ENCODE measurements at places on chromosomes 12 and 14.

DNA sequence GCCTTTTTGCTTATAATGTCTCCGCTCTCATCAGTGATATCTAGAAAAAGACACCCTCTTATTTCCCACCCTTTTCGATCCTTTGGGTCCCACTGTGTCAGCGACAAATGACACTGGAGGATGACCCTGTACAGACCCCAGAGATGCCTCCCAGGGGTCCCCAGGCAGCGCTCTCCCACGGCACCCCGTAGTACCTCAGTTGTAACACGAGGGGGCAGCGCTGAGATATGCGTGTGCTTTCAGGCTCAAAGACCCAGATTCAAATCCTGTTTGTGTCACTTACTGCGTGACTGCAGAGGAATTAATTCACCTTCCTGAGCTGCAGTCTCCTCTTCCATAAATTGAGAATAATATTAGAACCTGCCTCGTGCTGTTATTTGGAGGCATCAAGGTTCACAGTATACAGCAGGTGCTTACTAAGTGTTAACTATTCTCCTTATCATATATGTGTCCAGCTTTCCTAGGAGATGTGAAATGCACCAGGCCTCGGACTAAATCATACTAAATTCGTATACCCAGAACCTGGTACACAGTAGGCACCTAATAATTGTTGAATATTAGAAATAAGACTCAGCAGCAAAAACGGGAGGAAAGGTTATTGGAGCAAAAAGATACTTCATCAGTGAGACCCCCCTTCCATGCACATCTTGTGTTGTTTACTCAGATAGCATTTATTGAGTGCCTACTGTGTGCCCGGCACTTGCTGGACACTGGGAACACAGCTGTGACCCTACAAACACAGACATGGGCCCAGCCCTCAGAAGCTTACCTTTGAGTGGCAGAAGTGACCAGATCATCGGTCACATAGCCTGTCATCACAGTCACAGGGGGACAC is 99.9 kb downstream of the PHETA1 start:
- DNase-seq, result no peak

GRCh38 chr12:124317400-124317799 is 22.5 kb downstream of the RFLNA start:
- DNase-seq, result no peak

- DNase-seq, result no peak
These were observed 125.0 kb upstream of the FUT8 start for GRCh38 chr14:65287264-65288131.

GRCh38 chr12:56333197-56333678 is 562 bp downstream of the PAN2 start:
- no peak for DNase-seq

DNA sequence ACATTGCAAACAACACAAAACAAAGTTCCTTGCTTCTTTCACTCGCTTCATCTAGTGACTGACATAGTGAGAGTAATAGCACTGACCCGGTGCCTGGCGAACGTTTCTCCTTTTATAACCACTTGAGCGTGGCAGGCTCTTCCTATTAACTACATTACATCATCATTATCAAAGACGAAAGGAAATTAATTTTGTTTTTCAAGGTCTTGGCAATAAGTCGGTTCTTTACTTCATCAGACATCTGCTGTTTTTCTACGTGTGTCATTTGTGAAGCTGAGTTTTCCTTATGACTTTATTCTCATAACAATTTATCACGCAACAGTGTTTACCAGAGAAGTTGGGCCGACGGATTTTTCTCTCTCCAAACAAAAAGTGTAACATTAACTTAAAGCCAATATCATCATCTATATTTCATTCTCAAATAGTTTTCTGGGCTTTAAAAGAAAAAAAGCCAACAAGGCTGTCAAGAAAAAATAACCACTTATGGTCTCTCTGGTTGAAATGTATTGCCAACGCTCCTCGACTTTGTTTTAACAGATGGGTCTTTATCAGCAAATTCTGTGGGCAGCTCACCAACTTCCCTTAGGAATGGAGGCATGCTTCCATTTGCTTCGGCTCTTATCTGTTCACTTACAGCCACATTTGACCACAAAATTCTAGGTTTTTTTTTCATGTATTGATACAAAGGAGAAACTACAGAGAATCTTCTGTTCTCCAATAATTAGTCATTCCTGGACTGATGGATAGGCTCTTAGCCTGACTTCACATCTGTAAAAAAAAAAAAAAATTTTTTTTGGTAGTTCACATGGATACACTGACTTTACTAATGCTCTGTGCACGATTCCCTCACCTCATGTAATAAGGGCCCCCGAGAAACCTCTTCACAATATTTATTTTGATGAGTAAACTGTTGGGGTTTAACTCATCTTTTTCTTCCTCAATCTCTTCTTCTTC is 97.1 kb upstream of the CDKN3 start:
- DNase-seq, result no peak

- peak; percentile 70 for DNase-seq
These were observed 233.9 kb downstream of the GXYLT1 start for GRCh38 chr12:41910578-41911320.

DNA sequence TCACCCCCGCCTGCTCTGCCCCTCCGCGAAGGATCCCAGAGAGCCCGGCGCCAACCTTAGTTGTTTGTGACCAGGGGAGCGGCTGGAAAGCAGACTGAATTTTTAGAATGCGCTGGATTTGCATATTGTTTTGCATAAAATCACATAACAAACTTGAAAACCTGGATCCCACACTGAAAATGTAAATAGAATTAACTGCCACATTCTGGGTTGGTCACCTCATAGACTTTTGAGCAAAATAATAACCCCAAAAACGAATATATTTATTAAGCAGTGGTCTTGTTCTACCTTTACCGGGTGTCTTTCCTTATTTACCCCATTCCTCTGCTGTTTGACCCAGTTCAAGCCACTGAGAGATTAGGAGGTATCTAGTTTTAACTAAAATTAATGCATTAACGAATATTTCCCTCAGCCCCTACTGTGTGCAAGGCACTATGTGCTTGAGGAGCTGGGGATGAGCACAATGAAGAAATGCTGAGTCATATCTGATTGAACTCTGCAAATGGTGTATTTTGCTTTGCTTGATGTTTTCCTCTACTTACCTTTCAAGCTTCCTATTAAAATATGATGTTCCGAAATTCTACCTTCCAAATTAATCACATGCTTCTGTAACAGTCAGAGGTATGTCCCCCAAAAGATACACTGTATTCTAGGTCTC is 438 bp upstream of the EGLN3 start:
- no peak for DNase-seq

DNA sequence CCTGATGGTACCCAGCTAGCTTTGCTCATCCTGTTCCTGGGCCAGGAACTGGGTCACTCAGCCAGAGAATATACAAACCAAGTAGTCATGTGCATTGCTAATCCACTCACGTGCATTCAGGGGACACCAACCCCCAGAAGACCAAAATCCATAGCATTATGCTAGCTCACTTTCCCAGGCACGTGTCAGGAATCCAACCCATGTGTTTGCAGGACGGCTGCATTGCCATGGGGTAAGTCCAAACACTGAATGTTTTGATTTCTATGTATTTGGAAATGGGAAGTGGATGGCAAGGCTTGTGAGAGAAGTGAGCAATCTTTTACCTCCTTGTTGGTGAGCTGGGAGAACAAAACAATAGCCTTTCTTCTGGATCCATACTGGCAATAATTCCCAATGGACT is 87.1 kb upstream of the FOXN3 start:
- DNase-seq, result no peak

GRCh38 chr14:22822571-22823098 is 7.1 kb upstream of the MRPL52 start:
- peak; percentile 63 for DNase-seq

GRCh38 chr12:77850129-77850528 is 19.4 kb downstream of the NAV3 start:
- peak; percentile 7 for DNase-seq

DNA sequence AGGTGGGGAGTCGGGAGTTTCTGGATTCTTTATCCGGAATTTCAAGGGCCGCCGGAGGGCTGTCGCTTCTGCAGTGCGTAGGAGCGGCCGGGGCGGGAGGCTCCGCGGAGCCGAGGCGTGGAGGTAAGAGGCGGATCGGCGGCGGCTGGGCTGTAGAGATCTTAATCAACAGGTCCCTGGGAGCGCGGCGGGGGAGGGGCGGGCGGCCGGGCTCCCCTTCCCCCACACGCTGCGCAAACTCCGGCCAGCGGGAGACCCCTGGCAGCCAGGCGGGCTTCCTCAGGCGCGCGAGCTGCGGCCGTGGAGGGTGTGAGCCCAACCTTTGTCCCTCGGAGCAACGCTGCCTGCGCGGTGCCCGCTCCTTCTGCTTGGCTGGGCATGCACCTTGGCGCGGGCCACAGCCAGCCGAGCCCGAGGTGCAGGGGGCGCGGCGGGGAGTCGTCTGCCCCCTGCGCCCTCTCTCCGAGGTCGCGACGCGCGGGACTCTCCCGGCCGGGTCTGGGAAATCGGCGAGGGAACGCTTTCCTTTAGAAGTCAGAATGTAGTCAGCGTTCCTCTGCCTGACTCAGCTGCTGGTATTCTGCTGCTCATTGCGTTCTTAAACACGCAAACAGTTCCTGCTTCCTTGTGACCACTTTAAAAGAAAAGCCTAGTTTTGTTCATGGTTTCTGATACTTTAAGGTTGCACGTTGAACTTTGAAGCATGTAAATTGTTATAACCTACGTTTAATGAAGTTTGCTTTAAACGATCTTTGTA is at the start of gene PALS1:
TSS of gene PALS1 (plus strand) at position 25 of the 757 bp plus-strand sequence. CDS start 37,736 bp downstream, outside the sequence.
- peak; percentile 66 for DNase-seq

DNA sequence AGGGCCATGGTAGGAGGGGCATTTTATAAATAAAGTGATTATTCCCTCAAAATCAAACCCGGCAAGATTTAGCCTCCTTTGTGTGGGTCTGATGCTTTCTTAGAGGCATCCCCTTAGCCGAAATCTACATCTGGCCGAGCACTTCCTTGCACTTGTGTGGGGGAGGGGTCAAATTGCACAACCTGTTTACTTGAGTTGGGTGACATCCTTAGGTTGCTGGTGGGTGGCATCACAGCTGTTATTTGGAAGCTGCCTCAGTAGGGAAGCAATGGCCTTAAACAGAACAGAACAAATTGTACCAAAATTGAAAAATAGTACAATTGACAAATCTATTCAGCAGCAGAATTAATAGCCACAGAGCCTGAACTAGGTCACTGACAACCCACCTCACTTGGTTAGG is 546.1 kb downstream of the SNAPC1 start:
- DNase-seq, result no peak

- no peak for DNase-seq
These were observed 154.9 kb downstream of the DYRK2 start for GRCh38 chr12:67803278-67803993.

GRCh38 chr14:76396714-76397187 is 20.8 kb downstream of the ESRRB start:
- DNase-seq, result no peak

GRCh38 chr14:55302367-55303124 is 31.3 kb downstream of the FBXO34 start:
- peak; percentile 66 for DNase-seq

- no peak for DNase-seq
These were observed 44.0 kb downstream of the ACACB start for GRCh38 chr12:109160433-109160832.

DNA sequence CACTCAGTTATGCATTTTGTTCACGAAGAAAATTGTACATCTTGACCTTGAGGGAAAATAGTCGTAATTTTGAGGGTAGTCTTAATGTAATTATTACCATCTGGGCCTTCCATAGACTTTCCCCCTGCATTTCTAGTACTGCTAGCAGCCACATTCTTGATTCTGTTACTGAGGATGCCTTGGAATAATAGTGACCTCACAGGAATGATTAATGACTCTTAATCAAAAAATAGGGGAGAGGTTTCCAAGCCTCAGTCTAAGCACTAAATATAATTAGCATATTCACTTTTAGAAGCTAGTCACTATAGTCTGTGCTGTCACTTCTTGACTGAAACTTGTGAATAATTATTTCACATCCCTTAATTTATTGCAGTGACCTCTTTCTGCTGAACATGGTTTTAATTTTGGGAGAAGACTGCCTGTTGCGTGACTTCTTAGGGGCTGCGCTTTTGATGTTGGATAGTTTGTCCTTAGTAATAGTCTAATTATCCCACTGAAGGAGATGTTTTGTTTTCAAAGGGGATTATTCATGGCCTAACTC is 400.5 kb downstream of the ADAMTS20 start:
- no peak for DNase-seq

DNA sequence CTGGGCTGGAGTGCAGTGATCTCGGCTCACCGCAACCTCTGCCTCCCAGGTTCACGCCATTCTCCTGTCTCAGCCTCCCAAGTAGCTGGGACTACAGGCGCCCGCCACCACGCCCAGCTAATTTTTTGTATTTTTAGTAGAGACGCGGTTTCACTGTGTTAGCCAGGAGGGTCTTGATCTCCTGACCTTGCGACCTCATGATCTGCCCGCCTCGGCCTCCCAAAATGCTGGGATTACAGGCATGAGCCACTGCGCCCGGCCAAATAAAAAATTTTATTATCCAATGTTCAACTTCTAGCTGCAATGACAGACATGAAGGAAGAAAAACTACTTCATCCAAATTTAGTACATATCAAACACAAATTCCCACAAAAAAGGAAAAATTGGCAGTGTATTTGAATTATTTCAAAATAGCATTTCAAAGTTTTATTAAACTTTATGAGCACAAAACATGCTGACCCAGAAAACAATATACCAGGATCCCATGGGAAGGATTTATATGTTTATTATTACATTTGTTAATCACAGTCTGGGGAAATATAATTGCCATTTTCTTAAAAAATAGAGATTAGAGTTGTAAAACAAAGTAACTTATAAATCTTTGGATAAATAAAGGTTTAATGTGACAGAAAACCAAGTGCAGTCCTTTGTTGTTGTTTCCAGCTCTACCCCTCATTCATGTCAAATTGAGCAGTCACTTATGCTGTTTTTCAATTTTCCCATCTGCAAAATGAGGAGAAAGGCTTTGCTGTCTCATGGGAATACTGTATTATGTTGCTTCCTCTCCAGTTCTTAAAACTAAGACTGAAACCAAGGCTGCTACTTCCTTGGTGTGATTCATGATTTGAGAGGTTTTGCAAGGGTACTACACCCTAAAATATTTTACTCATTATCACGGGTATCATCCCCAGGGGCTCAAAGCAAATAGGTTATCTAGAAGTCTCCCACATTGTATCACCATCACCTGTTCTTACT is 155.2 kb upstream of the AVPR1A start:
- DNase-seq, result no peak

DNA sequence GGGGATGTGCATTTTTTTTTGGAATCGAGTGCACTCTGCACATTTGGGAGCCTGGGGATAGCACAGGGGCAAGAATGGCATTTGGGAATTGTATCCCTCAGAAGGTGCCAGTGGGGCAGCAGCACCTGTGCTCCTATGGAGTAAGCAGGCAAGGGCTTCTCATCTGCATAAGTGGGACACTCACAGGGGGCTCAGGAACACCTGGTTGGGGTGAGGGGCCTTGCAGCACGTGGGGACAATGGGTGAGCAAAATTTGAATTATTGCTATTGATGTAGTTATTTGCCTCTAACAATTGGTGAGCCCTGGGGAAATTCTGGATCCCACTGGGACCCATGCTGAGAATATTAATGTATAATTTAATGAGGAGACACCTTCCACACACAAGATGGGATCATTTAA is 274.2 kb downstream of the TTC6 start:
- DNase-seq, result no peak

GRCh38 chr14:30339311-30339901 is 219.6 kb upstream of the G2E3 start:
- no peak for DNase-seq
